Tibial artery (tissue), 4 donors: ENCODE measurements at places on chromosomes 2 and 18.
A peak's percentile ranks its signal among the peaks of the same experiment; 100 is the strongest.

GRCh38 chr2:214607051-214607450 is 196.2 kb downstream of the VWC2L start:
- no peak for DNase-seq

DNA sequence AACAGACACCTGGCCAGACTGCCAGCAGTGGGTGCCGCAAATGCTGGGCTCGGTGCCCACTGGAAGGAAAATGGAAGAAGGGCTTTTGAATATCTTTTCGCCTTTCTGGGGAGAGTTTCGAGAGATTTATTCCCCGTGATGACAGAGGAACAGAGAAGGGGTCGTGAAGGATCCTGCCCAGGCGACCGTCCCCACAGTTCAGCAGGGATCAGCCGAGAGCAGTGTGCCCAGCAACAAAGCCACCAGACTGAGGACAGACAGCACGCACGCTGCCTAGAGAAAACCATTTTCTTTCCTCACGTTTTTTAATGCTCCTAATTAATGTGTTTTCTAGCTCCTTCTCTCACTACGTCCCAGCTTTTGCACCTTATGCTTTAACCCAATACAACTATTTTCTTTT is 47.7 kb downstream of the XRCC5 start:
- no peak for DNase-seq

DNA sequence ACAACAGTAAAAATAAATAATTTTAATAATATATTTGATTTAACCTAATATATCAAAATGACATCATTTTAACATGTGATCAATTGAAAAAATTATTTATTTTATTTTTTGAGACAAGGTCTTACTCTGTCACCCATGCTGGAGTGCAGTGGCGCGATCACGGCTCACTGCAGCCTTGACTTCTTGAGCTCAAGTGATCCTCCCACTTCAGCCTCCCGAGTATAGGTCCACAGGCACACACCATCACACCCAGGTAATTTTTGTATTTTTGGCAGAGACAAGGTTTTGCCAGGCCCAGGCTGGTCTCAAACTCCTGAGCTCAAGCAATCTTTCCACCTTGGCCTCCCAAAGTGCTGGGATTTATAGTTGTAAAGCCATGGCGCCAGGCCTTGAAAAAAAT is 126.7 kb upstream of the COPS8 start:
- DNase-seq, result no peak

- peak; percentile 92 for DNase-seq
Observed at GRCh38 chr18:34493099-34493544, 217.0 kb upstream of the DTNA start.

DNA sequence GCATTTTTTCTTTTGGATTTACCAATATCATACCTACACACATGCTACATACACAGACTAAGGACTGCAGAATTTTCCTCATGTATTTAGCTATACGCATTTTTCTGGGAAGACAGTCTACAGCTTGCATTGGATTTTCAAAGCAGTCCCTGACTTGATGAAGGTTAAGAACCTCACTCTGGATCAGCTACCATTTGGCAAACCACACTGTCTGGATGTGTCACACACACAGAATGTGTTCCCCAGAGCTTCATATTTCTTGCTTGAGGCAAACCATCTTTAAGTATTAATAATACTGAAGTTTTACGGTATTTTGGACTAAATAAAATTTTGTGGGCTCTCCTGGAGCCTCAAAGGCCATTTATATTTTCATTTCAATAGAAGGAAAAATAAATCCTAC is 102.3 kb downstream of the TCF4 start:
- no peak for DNase-seq

DNA sequence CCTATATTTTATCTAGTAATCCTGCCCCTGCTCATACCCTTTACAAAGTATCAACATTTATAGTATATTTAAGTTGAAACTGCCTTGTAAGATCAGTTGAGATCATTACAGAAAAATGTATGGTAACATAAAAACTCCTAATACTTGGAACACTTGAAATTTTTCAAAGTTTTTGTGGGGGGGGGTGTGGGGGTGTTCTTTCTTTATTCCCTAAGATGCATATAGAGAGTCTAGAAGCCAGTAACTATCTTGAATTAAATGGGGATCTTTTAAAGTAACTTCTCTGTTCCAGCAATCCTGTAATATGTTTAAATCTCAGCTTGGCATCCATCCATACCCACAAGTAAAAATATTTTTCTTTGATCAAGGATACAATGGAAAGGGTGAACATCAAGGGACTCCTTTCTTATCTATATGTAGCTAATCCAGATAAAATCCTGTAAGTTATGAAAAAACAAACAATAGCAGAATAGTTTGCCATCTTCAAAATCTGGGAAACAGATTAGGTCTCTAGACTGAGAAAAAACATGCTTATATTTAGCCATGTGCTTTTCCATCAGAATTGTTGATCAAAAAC is 455.3 kb downstream of the MEIS1 start:
- DNase-seq, result no peak

DNA sequence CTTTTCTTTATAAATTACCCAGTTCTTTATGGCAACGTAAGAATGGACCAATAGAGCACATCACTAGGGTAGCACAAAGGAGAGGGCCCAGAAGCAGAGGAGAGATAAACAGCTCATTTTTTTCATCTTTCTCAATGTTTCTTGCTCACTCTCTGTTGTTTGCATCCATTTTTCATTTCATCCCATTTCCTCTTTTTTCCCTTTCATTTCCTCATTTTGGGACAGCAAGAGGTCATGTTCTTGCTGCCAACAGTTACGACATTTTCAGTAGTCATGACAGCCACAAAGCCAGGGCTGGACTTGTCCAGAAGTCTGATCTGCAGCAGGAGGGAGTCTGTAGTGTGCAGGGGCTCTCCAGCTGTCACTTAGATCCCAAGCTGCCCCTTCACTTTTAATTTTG is 52.7 kb upstream of the CYP1B1 start:
- no peak for DNase-seq

DNA sequence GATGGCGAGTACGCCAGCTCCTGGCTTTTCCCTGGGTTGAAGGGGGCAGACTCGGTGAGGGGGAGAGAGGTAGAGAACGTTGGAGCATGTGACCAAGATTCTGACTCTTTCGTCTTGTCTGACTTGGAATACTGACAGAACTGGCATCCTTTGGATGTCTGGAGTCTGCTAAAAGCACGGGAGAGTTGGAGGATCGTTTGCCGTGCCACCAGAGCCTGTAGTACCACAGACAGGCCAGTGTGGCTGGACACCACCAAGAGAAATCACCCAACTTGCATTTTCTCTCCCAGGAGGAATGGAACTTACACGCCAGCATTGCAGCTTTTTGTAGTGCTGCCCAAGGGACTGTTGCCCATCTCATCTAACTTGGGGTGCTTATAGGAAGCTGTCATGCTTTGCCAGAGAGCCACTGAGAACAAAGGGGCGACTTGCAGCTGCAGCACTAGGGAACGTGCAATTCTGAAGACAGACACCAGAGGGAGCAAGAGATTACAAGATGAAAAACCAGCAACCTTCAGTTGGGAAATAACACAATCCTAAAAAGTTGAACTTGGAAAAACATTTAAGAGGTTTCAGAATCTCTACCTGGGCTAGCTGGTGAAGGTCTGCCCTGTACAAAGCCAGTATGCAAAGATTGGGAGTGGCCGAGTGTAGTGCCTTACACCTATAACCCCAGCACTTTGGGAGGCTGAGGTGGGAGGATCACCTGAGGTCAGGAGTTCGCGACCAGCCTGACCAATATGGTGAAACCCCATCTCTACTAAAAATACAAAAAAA is 24.1 kb downstream of the PSMG2 start:
- DNase-seq, result peak; percentile 46

DNA sequence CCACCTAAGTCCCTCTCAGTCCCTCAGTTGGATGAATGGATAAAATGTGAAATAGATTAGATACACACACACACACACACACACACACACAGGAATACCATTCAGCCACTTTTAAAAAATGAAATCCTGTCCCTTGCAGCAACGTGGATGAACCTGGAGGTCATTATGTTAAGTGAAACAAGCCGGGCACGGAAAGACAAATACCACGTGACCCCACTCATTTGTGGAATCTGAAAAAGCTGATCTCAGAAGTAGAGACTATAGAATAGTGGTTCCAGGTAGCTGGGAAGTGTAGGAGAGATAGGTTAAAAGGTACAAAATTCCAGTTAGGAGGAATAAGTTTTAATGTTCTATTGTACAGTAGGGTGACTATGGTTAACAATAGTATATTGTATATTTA is 31.0 kb downstream of the TTC32 start:
- DNase-seq, result no peak

- no peak for DNase-seq
Observed at GRCh38 chr2:42908518-42909200, 116.3 kb upstream of the HAAO start.

GRCh38 chr2:68302281-68302875 is 17.4 kb downstream of the CNRIP1 start:
- DNase-seq, result no peak

GRCh38 chr2:110645616-110646015 is 32.2 kb downstream of the BUB1 start:
- no peak for DNase-seq

DNA sequence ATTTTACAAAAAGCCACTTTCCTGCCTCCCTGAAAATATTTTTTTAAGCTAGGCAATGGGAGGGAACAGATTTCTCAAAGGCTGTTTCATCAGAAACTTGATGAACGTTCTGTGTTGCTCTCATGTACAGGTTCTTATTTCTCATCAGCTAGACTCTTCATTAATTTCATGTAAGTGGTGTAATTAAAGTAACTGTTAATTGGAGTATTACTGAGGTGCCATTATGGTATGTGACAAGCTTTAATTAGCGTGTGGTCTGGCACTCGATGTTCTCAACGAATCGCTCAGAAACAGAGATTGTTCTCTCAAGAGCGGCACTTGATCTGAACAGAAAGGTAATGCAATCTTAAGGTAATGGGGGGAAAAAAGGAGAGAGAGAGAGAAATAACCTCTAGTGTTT is 81.9 kb upstream of the MYCN start:
- no peak for DNase-seq

GRCh38 chr2:122034344-122034743 is 278.9 kb downstream of the TSN start:
- no peak for DNase-seq

DNA sequence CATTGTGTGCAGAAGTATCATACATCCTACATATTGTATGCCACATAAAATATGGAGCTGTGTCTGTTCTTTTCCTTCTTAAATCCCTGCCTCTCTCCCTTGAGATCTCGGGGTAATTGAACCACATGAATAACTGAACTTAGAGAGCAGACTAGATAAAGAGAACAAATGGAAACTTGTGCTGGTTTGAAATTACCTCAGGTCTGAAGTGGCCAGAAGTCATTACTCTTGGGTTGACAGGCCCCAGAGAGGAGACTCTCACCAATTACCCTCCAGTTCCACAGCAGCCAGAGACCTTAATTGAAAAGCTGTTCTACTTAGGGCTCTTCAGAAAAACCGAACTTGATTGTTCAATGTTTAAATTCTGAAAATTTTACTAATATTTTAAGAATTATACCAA is 5.0 kb upstream of the ADAM17 start:
- DNase-seq, result no peak

DNA sequence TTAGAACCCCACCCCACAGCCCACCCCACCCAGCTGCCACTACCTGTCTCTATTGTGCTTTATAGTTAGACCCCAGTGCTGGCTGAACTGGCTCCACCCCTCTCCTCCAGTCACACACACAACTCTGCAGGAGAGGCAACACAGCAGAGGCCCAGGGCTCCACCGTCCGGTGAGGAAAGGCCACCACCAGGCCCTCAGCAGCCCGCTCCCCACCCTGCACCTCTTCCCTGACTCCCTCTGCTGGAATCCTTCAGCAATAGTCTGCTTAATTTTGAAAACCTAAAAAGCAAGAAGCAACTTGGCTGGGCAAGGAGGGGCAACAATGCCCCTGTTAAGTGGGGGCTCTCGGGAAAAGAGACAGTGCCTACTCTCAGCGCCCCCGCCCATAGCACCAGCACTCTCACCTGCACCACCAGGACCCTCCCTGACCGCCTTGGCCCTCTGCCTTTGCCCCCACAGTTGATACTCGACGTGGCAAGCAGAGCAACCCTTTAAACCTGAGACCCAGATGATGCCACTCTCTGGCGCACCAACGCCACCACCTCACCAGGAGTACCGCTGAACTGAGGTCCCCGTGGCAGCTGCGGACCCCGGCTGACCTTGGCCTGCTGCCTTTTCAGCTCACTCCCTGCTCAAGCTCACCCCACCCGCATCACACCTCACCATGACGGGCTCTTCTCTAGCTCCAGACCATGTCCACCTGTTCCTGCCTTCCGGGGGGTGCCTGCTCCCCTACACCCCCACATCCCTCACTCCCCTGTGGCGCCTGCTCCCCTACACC is 45.7 kb downstream of the NDUFA10 start:
- no peak for DNase-seq

- DNase-seq, result no peak
Observed at GRCh38 chr18:48222118-48222517, 187.1 kb downstream of the ZBTB7C start.

DNA sequence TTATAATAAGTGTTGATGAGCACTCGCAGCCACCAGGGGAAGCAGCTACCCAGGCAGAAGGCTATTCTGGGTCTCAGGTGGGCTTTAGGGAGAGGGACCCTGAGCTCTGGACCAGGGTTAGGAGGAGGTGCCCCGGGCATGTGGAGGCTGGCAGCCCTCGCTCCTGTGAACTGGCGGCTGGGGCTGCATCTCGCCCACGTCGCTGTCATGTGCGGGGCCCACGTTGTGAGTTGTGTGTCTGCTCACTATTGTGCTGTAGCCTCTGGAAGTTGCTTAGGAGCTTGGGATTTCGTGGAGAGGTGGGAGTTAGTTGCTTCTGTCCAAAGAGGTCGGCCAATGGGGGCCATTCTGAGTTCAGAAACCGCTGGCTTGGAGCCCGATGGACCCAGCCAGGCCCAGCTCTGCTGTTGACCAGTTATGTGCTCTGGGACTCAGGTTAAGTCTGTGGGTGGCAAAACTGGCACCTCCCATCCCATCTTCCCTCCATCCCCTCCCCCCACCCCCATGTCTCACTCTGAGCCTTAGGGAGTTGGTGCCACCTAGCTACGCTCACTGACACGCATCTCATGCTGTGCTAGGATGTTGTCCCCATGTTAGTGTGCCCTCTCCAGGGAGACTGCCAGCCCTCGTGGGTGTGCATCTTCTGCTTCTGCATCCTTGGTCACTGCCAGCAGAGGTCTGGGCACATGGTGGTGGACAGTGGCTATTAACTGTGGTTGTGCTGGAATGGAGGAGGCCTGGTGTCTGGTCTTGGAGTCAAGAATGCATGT is 18.5 kb downstream of the RRM2 start:
- DNase-seq, result no peak

DNA sequence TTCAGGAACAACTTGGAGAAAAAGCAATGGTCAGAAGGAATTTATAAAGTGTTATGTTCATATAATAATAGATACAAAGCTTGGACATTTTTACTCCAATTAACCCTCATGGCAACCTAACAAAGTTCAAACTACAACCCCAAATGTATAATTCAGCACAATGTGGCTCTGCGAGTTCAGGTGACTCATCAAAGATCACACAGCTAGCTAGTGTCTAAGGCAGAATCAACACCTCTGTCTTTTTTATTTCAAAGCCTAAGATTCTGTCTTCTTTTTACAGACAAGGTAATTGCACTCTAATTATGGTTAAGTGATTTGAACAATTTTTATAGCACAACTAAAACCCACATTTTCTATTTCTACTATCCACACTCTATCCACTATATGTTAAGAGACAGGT is 90.5 kb downstream of the CHST9 start:
- no peak for DNase-seq
